Activated naive CD4-positive, alpha-beta T cell (primary cell): ENCODE measurements at places on chromosomes 16 and 17.

DNA sequence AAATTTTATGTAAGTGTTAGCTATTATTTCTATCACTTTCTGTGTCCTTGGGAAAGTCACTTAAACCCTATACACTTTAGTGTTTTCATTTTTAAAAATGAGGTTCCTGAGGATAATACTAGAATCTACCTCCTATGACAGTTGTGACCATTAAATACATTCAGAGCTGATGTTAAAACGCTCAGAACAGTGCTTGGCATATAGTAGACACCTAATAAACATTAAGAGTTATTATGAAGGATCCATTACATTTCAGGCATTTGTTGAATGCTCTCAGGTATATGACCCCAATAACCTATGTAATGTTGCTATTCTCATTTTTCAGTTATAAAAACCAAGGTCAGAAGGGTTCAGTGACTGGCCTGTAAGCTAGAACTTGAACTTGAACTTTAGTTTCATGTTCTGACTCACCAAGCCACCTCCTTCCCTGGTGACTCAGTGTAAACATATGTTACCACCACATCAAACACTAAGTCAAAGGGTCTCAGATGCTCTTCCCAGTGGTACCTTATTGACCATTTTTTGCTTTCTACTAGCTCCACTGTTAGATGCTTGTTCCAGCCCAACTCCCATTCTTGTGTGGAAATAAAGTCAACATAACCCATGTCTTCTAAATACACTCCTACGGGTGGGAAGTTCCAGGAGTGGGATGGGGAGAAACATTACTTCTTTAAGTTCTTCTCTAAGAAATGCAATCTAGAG is 47.6 kb downstream of the HSD17B2 start:
- no peak for DNase-seq

GRCh38 chr16:20673071-20673806 is 24.2 kb downstream of the ACSM1 start:
- no peak for DNase-seq

DNA sequence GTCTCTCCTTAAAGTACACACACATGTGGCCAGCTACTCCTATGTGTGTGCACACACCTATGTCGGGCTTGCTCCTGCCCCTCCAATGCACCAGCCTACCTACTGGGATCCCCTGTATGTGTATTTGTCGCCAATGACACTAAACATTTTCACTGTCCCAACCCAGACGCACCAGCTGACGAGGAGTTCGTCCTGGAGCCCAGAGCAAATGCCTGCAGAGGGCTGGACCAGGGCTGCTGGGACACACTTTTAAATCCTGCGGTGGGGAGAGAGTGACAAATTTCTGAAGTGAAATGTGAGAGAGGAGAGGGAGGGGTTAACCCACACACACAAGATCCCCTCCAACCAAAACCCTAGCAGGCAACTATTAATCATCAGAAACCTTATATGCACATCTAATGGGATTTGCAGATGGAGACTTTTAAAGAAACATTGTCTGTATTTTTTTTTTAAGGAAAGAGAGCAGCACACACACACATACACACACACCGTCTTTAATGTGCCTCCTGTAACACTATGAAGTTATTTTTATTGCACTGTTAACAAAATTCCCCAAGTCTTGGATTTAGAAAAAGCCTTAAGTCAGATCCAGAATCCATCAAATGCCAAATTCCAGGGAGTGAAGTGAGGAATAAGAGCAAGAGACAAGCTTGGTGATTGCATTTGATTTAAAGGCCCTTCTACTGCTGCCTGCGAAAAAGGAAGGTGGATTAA is at the start of gene MEOX1:
TSS of gene MEOX1 (minus strand) at position 224 of the 714 bp plus-strand sequence. CDS start 388 bp downstream, outside the sequence.
- DNase-seq, result no peak

DNA sequence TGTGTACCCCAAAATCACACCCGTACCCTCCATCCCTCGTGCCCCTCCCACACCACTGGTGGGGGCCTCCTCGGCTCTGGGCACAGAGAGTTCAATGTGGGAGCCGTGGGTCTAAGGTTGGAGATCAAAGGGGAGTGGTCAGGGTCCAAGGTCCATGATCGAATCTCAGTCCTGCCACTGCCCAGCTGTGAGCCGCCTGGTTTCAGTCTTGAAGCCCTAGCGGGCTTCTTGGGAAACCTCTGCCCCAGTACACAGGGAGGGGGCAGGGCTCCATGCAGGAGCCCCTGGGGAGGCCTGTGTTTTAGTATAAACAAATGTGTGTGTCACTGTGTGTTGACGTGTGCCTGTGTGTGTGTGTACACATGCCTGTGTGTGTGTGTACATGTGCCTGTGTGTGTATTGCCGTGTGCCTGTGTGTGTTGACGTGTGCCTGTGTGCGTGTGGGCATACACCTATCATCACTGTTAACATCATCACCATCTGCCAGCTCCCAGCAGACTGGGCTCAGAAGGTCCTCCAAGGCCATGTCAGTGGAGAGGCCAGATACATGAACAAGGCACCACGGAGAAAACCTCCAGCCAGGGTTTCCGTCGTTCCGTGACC is 26.5 kb upstream of the ZNF469 start:
- no peak for DNase-seq

DNA sequence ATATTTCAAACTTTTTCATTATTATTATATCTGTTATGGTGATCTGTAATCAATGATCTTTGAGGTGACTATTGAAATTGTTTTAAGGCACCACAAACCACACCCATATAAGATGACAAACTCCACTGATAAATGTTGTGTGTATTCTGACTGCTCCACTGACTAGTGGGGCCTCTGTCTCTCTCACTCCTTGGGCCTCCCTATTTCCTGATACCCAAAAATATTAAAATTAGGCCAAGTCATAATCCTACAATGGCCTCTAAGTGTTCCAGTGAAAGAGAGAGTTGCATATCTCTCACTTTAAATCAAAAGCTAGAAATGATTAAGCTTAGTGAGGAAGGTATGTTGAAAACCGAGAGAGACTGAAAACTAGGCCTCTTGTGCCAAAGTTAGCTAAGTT is 23.4 kb downstream of the CYLD start:
- DNase-seq, result no peak

DNA sequence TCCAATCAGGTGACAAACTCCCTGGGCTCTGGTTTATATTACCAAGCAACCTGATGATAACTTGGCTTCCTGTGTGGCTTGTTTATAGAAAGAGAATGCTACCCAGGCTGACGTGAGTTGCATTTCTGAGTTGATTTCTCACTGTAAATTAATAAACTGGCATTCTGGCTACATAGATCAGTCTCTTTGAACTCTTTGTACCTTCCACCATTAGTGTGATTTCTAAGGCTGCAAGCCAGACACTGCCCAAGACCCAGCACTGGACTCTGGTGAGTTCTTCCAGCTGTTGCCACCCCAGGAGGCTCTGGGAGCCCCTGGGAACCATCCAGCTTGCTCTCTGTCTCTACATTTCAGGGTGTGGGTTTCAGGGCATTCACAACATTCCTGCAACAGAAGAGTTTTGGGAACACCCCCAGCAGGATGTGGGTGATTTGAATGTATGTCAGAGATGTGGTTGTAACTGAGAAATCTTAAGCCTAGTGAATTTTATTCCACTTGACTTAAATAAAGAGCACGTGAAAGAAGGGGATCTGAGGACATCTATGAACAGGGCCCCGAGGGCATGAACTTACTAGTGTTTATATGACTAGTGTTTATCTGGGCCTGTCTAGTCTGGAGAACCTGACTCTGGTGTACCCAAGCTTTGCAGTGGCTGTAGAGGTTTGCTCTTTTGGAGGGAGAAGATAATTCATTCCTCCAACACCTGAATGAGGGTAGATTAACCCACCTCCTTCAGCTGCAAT is 30.3 kb upstream of the LRRC37A start:
- DNase-seq, result no peak

- no peak for DNase-seq
These were observed 176.5 kb downstream of the SEC14L1 start for GRCh38 chr17:77317091-77317750.

GRCh38 chr17:70365091-70365583 is 195.8 kb downstream of the KCNJ2 start:
- DNase-seq, result no peak

DNA sequence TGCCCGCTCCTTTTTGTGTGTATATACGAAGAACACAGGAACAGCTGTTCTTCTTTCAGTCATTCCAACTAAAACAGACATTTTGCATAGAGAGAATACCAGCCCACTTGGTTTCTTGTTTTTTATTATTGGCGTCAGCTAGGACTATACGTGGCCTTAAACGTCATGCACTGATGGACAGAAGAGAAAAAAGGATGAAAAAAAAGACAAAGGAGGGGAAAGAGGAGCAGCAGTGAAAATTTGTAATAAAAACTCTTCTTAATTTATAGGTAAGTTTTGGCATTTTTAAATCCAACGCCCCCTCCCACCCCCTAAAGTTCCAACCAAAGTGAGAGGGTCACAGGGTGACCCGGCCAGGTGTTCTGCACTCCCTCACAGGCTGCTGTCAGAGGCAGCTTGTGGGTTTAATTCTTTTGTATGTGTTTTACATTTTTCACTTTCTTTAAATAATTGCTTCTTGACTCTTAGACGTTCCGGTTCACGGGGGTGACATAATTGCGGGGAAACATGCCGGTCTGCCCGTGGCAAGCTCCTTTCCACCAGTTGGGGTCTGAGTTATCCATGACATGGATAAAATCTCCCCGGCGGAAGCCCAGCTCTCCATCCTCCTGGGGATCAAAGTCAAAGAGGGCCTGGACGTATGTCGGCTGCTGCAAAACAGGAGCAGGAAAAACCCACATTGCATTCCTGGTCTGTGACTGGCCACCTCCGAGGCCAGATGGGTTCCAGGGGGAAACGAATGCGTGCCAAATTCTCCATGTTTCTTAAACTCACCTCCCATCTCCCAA is 30.9 kb upstream of the SLC25A19 start:
- no peak for DNase-seq

- no peak for DNase-seq
These were observed 19.1 kb downstream of the WIPI1 start for GRCh38 chr17:68437979-68438822.

DNA sequence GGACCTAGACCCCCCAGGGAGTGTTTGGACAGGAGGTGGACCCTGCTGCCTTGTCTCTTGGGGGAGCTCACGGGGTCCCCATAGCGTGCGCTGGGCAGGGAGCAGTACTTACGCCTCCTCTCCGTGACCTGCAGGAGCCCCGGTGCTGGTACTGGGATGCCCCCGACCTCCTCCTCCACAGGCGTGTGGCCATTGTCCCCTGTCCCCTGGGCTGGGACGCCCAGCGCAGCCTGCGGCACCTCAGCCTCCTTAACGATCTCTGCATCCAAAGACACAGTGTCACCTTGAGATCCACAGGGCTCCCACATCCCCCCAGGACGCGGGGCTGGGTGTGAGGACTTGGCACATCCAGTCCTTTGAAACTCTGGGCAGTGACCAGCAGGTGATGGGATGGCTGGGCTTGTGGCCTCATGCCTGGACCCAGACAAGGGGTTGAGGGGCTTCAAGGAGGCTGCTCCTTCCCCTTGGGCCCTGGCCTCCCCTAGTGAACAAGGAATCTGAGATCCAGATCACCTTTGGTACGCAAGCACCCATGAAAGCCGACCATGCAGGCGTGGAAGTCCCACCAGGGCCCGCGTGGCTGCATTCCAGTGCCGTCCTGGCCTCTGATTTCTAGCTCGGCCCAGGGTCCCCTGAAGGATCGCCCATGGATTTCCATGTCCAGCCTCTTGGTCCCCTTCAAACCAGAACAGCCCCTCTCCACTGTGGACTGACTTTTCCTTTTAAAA is 9.9 kb downstream of the DBNDD1 start:
- DNase-seq, result no peak

DNA sequence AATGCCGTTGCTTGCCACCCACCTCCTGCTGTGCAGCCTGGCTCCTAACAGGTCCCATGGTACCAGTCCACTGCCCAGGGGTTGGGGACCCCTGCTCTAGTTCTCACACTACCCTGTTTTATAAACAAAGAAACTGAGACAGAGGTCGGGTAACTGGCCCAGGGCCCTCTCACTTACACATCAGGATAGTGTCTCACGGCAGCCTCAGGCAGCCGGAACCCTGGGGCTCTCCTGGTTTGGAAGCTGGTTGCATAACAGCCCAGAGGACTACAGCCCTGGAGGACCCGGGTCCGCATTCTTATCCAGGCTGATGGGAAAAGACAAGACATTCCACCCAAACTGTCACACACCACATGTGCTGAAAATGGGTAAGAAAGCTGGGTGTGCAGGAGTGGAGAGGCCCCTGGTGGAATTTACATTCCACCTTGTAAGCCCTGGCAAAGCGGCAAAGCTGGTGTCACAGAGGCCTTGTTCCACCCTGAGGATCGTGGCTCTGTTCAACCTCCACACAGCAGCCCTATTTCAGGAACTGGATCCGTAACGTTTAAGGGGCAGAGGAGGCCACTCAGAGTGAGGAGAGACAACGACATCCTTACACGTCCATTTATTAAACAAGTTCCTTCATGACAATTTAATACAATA is 9.8 kb downstream of the CMTM3 start:
- DNase-seq, result no peak

DNA sequence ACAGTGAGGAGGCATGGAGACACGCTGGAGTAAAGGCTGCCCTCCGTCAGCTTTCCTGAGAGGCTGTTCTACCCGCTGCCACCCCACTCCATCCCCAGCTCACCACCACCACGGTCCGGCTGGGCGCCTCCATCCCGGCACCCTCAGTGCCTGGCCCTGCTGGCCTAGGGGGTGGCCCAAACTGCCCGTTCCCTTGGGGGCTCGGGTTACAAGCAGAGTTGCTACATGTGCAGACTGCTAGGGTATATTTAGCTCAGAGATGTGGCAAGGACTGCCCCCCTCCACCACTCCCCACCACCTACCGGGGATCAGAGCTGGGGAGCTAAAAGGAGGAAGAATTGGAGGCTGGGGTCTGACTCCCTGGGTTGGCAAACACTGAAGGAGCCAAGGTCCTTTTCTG is 4.1 kb downstream of the CACNB1 start:
- no peak for DNase-seq

DNA sequence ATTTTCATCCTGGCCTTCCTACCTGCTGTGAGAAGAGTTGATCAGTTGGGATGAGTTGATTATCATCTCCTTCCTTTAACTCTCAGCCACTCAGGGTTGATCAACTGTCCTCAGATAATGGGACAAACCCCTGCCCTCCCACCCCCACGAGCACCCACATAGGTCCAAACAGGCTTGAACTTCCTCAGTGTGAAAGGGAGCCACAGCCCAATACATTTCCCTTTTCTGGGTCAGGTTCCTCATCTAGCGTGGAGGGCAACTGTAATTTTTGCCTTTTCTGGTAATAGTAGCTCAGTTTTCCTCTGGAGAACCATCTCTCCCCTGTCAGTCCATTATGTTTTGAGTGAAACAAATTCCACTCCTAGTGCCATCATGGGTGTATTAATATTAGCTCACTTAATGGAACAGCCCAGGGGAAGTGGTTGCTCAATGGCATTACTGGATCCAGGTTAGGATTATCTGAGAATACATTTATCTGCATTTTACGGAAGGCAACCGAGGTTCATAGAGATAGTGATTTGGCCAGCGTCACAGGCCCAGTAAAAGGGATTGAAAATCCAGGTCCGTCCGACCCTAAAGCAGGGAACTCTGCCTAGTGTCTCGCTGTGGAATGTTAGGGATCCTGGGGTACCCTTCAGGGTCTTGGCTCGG is 476 bp upstream of the LPCAT2 start:
- DNase-seq, result no peak

DNA sequence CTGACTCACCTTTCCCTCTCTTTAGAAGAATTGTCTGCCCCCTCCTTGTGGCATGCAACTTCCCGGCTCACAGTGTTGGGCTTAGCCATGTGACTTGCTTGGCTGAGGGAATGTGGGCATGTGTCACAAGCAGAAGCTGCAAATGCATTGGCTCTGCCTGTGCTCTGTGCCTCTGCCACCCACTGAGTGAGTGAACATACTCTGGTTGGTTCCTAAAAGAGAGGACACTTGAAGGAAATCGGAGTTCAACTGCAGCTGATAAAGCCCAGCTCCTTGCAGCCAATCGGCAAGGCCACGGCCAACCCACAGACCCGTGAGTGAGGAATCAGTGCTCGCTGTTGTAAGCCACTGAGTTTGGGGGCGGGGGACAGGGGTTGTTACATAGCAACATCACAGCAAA is 10.9 kb upstream of the GINS2 start:
- DNase-seq, result no peak
